Frontal cortex (tissue), 4 donors: ENCODE measurements at places on chromosomes 11 and 22. TPM values are rescaled to one million over a fixed set of nuclear protein-coding genes. Genes with fewer than 3 reads are reported as not detected.

Gene DCDC1
- total RNA-seq: 2.4 TPM

Gene ZNF280A
- total RNA-seq: not detected

Gene DGCR6
- total RNA-seq: 10.2 TPM

Gene GRM5
- 149 TPM for total RNA-seq

Gene GAL3ST3
- 10.6 TPM for total RNA-seq

Gene MS4A12
- total RNA-seq: not detected

Gene C11orf86
- not detected for total RNA-seq

Gene DLG2
- 174 TPM for total RNA-seq

Gene KRTAP5-9
- total RNA-seq: not detected
